ENCODE measurements at places on chromosomes 2 and 18.

DNA sequence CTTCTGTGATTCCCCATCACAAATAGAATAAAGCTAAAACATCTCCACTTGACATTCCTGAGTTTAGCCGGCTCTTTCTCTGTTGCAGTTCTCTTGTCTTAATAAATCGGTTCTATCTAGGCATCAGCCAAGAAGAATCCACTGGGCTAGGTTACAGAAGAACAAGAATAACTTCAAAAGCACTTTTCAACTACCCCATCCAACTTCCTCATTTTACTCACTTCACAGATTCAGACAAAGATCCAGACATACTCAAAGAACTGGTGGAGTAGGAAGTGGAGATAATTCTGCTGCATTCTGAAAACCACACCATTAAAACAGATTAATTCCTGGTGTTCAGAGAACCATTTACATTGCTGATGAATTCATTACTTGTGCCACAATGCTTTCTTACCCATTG, 9.6 kb upstream of the ALPK2 start:
- no peak for DNase-seq

- no peak for DNase-seq
Measured at GRCh38 chr2:32135409-32135808, 30.3 kb upstream of the SLC30A6 start.

DNA sequence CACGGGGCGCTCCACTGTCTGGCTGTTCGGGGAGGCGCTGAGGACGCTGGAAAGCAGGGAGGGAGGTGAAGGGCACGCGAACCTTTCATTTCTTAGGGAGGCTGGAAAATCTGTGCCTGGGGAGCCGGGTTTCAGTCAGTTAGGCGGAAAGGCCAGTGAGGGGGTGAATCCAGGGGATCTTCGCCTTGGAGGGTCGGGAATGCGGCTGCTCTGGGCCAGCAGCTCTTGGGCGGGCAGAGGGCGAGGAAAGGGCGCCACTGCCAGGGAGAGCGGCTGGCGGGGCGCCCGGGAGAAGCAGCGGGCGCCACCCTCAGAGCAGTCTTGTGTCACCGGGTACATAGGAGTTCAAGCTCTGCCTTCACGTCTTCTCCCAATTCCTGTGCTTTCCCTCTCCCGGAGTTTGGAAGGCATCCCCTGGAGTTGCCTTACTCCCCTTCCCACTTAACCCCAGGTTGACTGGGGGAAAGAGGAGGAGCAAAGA, 1.4 kb downstream of the CCDC85A start:
- DNase-seq, result no peak

DNA sequence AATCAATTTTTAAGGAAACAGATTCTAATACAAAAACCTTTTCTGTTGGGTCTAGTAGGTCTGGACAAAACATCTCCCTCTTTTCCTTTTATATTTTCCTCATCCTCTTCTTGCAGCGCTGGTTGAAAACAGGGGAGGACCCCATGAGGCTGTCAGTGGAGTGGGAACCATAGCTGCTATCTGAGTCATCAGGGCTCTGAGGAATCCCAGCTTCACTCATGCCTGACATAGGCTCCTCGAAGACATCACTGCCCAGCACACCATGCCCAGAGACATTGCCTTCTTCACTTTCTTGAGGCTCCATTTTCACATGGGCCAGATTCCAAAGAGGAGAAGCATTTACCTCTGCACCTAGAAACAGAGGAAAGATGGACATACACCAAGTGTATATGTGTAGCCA, 10.0 kb downstream of the SUPT7L start:
- no peak for DNase-seq

GRCh38 chr18:6994056-6994770, 123.4 kb downstream of the LAMA1 start:
- no peak for DNase-seq

DNA sequence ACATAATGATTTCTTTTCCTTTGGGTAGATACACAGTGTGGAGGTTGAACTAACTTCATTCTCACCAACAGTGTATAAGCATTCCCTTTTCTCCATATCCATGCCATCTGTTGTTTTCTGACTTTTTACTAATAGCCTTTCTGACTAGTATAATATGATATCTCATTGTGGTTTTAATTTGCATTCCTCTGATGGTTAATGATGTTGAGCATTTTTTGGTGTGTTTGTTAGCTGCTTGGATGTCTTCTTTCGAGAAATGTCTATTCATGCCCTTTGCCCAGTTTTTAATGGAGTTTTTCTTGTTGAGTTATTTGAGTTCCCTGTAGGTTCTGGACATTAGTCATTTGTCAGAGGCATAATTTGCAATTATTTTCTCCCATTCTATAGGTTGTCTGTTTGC, 59.8 kb downstream of the MARCHF4 start:
- DNase-seq, result no peak

- no peak for DNase-seq
Measured at GRCh38 chr2:40274270-40274669, 177.6 kb downstream of the SLC8A1 start.

- no peak for DNase-seq
Measured at GRCh38 chr2:183059561-183059960, 19.0 kb upstream of the DUSP19 start.

DNA sequence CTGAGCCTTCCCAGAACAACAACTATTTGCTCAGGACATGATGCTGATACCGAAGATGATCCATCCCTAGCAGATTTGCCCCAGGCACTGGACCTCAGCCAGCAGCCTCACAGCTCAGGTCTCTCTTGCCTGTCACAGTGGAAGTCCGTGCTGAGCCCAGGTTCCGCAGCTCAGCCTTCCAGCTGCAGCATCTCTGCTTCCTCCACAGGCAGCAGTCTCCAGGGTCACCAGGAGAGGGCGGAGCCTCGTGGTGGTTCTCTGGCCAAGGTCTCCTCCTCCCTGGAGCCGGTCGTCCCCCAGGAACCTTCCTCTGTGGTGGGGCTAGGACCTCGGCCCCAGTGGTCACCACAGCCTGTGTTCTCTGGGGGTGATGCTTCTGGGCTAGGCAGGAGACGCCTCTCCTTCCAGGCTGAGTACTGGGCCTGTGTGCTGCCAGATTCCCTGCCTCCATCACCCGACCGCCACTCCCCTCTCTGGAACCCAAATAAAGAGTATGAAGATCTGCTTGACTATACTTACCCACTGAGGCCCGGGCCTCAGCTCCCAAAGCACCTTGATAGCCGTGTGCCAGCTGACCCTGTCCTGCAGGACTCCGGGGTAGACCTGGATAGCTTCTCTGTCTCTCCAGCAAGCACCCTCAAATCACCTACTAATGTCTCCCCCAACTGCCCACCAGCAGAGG, 15.4 kb downstream of the CEP68 start:
- DNase-seq, result no peak

GRCh38 chr18:70454704-70455322, 166.0 kb downstream of the SOCS6 start:
- no peak for DNase-seq

- no peak for DNase-seq
Measured at GRCh38 chr2:200155652-200156051, 150.8 kb upstream of the SPATS2L start.

GRCh38 chr18:79779700-79780190, 18.0 kb upstream of the KCNG2 start:
- no peak for DNase-seq

GRCh38 chr2:101190747-101191516, 39.8 kb upstream of the TBC1D8 start:
- no peak for DNase-seq

GRCh38 chr2:98598781-98599428, 9.4 kb downstream of the COA5 start:
- DNase-seq, result no peak

DNA sequence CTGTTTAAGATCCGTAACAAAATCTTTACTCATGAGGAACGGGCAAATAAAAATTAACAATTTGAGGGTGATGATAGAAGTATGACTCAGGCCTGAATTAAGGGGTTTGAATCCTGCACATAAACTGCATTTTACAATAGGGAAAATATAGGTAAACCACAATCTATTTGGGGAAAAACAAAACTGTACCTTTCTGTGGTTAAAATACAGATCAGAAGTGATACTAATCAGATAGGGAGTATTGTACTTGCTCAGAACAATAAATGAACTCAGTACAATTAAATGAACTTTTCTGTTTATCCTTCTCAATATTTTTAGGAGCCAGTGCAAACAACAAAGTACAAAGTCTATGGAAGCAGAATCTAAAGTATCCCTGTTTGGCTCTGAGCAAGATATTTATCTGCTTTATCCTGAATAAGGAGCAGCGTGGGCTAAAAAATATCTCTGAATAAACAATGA, 287.3 kb downstream of the ZNF385B start:
- no peak for DNase-seq

DNA sequence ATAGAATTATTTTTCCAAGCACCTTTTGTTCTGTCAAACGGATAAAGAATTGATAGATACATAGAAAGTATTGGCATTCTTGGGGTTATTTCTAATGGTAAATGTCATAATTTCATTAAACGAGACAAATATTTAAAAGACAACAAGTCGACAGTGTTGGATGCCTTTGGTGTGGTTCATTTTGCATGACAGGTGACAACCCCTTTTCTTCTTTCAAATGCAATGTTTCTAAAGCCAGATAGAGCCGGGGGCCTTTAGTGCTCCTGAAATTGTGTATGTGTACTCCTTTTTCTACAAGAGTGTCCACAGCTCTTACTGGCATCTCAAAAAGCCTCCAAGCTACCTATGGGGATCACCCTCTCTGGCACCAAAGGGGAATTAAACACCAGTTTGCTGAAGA, 350.8 kb upstream of the ID2 start:
- no peak for DNase-seq

GRCh38 chr2:19442731-19443130, 84.3 kb upstream of the OSR1 start:
- DNase-seq, result no peak

DNA sequence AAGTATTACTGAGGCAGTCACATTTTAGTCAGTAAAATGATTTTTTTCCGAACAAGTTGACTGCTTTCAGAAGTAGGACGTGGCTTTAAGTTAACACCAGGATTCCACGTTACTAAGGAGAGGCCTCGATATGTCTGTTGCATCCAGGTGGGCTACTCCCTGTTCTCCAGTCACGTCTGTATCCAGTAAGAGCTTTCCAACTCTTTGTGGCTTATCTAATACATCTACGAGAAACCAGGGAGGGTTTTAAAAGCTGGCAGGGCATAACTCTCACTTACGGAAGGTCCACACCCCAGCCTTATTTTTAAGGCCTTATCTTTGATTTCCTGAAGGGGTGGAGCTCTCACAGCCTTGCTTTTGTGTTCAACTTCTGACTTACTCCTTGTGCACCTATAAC, 99.2 kb downstream of the SLC8A1 start:
- no peak for DNase-seq

DNA sequence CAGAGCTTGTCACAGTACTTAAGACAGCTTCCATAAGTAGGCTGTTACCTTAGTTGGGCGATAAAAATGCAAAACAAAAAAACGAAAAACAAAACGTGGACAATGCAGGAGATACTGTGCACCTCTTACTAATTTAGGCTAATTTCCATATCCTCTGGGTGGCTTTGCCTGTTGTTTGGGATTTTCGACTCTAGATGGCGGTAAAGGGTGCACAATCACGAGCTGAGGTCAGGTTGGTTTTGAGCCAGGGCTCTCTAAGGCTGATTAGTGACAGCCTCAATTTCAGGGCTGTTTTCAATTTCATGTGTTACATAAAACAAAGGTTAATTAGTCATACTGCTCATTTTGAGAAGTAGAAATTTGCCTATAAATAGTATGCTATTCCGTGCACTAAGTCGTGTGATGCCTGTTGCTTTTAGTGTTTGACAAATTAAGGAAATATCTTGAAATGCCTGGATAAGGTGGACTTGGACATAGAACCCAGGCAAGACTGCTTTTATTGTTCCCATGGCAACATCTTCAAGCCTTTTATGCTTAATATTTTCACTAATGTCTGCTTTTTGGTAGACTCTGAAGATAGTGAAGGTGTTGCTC, 493.1 kb downstream of the SOCS6 start:
- peak; percentile 25 for DNase-seq

- DNase-seq, result no peak
Measured at GRCh38 chr2:209549589-209549988, 125.7 kb downstream of the MAP2 start.

DNA sequence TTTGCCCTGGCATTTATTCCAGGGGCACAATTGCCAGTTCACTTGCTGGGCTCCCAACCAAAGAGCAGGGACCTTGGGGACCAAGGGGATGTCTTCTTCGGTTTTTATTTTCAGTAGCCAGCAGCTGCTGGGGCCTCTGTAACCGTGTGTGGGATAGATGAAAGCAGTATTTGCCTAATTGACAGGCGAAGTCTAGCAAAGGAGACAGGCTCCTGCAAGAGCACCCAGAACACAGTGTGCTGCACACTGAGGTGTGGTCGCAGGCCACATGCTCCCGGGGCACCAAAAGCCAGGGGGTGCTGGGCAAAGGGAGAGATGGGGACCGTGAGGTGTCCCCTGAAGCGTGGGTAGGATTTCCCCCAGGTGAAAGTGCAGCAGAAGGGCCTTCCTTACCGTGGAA, 5.3 kb downstream of the SAG start:
- no peak for DNase-seq

GRCh38 chr2:54306556-54306955, 50.5 kb upstream of the TSPYL6 start:
- no peak for DNase-seq

DNA sequence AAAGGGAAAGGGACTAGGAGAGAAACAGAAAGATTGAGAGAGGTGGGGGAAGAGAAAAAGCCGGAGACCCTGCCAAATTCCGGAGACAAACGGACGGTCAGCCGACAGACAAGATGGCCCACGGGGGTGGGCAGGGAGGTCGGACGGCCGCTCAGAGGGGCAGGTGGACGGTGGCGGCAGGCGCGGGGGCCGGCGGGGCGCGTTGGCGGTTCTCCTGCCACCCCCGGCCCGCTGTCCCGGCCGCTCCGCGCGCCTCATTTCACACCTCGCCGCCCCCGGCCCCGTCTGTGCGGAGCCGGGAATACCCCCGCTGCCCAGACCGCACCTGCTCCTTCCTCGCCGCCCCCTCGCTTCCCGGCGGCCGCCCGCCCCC, 935 bp downstream of the SLC30A3 start:
- DNase-seq, result no peak

- DNase-seq, result no peak
Measured at GRCh38 chr18:77124452-77124922, 8.1 kb downstream of the MBP start.

- no peak for DNase-seq
Measured at GRCh38 chr2:23954325-23955014, 14.2 kb downstream of the UBXN2A start.

DNA sequence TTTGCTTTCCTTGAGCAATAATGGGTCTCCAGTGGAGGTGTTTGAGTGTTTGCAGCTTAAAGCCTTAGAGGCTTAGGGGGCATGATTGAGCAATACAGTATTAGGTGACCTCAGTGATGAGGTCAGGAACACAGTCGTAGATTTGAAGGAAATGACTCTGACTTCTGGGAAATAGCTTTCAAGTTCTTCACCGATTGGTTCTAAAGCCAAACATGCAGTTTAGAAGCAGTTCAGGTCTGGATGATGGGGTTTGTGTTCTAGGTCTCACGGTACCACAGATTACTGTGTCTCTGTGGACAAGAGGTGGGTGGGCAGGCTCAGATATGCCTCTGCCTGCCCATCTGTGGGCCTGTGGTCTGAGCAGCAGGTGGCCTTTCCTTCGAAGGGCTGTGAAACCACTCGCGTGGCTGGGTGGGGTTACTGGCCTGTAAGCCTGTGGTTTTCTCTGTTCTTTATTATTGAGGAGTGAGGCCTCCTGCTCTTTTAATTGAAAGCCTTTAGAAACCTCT, 7.8 kb downstream of the MTHFD2 start:
- no peak for DNase-seq
